ENCODE measurements at places on chromosomes 2 and 18. TPM values are rescaled to one million over a fixed set of nuclear protein-coding genes. Genes with fewer than 3 reads are reported as not detected.
A peak's percentile ranks its signal among the peaks of the same experiment; 100 is the strongest.

GRCh38 chr2:172861098-172861497 lies 125.5 kb downstream of the RAPGEF4 start:
- no peak for DNase-seq

DNA sequence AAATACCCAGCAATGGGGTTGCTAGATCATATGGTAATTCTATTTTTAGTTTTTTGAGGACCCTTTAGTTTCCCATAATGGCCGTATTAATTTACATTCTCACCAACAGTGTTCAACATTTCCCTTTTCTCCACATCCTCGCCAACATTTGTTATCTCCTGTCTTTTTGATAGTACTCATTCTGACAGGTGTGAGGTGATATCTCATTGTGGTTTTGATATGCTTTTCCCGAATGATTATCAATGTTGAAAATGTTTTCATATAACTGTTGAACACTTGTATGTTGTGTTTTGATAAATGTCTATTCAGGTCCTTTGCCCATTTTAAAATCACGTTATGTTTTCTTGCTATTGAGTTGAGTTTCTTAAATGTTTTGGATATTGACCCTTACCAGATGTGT lies 5.8 kb upstream of the RIF1 start:
- no peak for DNase-seq

DNA sequence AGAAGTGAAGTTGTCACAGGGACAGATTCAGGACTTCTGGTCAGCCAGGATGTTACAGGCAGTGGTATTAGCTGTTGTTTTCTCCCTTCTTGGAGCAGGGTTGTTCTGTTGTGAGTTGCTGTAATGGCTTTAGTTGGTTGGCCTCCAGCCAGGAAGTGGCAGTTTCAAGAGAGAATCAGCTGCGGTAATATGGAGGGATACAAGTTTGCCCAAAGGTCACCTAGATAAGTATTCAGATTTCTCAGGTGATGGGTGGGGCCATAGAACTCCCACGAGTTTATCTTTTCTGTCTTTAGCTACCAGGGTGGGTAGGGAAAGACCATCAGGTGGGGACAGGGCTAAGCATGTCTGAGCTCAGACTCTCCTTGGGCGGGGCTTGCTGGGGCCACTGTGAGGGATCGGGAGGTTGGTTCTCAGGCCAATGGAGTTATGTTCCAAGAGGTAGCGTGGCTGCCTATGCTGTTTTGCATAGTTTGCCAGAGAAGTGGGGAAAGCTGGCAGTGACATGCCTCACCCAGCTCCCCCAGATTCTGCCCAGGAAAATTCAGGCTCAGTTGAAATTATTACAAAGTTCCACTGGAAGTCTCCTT lies 640.4 kb upstream of the CHAC2 start:
- no peak for DNase-seq

DNA sequence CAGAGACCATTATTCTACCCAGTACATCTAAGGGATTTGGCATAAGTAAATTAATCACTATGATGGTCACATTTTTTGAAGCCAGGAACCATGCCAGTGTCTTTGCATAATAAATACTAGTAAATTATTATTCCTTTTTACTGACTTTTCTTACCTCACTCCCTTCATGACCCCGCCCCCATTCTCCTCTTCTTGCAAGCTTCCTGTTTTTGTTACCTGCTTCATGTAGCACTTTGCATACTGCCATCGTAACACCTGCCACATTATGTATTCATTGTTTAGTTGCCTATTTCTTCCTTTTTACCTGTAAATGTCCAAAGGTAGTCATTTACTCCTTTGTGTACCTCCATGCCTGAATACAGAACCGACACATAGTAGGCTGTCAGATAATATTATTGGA lies 309.5 kb downstream of the KIAA1328 start:
- no peak for DNase-seq

The COX5B gene
- 214 TPM for total RNA-seq

The SRD5A2 gene
- total RNA-seq = not detected

- no peak for DNase-seq
These were observed 65.4 kb upstream of the ACAA2 start for GRCh38 chr18:49878567-49879270.

- no peak for DNase-seq
These were observed 25.0 kb upstream of the ID2 start for GRCh38 chr2:8656811-8657210.

The SIX3 gene
- total RNA-seq = not detected

DNA sequence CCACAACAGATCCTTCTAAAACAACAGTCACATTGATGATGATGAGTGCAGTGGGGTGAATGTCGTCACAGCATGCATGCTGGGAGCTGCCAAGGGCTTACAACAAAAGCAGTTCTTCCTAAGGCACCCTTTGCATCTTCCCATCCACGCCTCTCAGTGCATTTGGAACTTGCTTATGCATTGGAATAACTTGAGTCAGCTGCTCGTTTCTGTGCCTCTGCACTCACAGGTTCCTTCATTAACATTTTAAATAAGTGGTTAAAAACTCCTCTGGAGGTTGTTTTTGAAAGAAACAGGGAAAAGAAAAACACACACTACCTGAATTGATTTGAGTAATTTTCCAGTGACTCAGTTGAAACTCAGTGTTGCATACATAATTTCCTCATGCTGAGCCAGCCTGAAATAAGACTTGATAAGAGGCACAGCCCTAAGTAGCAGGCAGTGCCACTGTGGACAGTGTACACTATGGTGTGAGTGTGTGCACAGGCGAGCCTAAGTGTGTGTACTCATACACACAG lies 46.8 kb upstream of the TRIM43B start:
- DNase-seq = no peak

The IMP4 gene
- total RNA-seq = 54.8 TPM

The PXDN gene
- 324 TPM for total RNA-seq

DNA sequence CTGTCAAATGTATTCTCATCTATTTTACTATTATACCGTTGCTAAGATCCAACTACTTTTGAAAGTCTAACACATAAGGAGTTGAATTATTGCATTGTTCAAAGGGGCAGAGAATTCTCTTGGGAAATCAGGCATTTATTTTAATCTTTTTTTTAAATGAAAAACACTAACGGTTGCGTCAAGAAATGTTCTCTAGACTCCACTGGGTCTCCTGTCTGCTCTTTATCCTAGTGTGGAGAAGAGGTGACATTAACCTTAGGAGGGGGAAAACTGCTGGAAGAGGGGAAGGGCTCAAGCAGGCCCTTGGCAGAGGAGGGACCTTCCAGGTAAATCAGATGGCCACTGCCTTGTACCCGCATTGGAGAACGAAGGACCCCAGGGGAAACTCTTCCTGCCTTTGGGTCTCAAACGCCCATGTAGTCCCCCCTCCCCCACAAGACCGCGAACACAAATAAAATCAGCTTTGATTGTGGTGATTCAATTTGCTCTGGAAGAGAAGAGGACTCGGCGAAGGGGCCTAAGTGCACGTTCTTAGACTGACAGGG lies 1.1 kb upstream of the APCDD1 start:
- no peak for DNase-seq

DNA sequence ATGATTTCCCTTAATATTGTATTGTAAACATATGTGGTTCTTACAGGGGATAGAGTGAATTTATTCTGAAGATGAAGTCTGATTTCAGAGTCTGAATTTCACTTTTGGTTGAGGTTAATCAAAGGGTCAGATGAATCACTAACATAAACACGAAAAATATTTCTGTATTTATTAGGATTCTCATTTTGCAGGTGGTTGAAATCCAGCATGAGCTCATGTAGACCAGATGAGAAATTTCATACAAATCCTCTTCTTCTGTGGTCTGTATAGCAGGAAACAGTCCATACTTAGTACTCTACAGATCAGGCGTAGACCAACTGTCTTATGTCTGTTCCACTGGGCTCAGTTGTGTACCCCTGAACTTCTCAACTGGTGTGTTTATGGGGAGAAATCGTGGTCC lies 157.8 kb downstream of the BABAM2 start:
- DNase-seq = no peak

The NAT8 gene
- not detected for total RNA-seq

The LIMS3 gene
- 3.2 TPM for total RNA-seq

- DNase-seq = peak; percentile 4
These were observed 55.2 kb downstream of the CCDC85A start for GRCh38 chr2:56239030-56239429.

The NOSTRIN gene
- total RNA-seq = 1.4 TPM

GRCh38 chr2:236157366-236157765 lies 10.8 kb downstream of the GBX2 start:
- no peak for DNase-seq

The ZFP36L2 gene
- 14.7 TPM for total RNA-seq

The RFX8 gene
- total RNA-seq = 7.6 TPM

DNA sequence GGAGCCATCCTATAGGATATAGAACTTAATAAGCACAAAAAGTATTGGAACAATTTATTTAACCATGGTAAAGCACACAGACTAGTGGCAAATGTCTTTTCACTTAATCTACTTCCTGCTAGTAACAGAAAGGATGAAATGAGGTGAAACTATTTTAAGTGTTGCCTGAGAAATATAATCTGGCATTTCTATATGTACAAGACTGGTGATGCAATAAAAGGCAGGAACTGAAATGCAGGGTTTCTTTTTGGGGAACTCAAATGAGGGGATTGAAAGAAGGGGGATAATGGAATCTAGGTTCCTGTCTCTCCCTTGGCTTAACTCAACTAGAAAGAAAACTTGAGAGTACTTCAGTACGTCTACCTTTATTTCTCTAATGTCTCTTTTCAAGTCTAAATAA lies 122.3 kb downstream of the MEMO1 start:
- no peak for DNase-seq

The HMSD gene
- under 0.01 TPM for total RNA-seq

DNA sequence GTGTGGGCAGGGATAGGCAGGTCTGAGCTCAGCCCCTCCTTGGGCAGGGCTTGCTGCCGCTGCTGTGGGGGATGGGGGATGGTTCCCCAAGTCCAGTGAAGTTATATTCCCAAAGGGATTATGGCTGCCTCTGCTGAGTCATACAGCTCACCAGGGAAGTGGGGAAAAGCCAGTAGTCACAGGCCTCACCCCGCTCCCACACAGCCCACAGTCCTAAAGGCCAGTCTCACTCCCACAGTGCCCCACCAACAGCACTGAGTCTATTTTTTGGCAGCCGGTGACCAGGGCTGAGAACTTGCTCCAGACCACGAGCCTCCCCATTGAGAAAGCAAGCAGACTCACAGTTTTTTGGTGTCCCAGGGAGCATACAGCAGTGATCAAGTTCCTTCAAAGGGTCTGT lies 173.3 kb downstream of the OSR1 start:
- DNase-seq = no peak

- no peak for DNase-seq
These were observed 52.4 kb downstream of the BCL2 start for GRCh38 chr18:63266888-63267790.

DNA sequence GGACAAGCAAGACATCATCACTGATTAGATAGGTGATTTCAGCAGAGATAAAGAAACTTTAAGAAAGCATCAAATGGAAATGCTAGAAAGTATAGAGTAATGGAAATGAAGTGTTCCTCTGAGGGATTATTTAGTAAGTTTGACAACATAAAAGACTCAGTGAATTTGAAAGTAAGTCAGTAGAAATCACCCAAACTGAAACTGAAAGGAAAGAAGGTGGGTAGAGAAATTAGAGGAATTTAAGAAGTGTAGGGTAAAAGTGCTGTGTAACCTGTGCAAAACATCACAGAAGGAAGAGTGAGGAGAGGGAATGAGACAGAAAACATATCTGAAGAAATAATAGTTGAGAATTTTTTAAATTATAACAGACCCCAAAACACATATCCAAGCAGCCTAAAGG lies 343.1 kb downstream of the CBLN2 start:
- no peak for DNase-seq

The CHST9 gene
- not detected for total RNA-seq

DNA sequence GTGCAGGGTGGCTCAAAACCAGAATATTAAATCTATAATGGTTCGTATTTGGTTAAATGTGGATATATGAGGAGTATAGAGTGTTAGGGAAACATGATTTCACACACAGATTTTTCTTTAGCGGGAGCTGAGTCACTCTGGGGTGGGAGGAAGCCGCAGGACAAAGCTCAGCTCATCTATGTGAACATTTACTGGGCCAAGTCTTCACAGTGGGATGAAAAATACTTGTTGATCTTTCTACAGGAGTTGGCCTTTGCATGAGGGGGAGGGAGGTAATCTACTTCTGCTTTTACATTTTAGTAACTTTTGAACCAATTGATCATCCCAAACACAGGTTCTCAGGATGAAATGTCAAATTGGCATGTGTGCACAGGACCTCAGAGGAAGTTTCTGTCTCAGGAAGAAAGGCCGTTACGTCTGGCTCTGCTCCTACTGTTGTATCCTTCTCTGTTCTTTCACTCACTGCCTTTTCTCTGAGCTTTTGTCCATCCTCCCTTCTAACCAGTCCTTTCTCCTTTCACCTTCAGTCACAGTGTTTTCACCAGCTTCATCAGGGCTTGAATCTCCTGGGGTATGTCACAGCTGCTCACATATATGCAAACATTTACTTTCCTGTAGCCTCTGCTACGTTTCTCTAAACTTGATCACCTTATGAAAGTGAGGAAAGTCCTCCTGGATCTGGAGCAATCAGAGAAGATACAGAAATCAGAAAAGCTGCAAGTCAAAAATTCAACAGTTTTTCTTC lies 943.3 kb upstream of the FANCL start:
- no peak for DNase-seq

- DNase-seq = peak; percentile 79
These were observed 45.4 kb upstream of the PAPOLG start for GRCh38 chr2:60710707-60711106.
